ENCODE measurements at places on chromosomes 12 and 14. TPM values are rescaled to one million over a fixed set of nuclear protein-coding genes. Genes with fewer than 3 reads are reported as not detected.

The SPRYD4 gene
- 3.6 TPM for total RNA-seq

The MAP1LC3B2 gene
- total RNA-seq, result 1.0 TPM

The HSPA2 gene
- total RNA-seq, result 28.9 TPM

The KRT84 gene
- not detected for total RNA-seq

DNA sequence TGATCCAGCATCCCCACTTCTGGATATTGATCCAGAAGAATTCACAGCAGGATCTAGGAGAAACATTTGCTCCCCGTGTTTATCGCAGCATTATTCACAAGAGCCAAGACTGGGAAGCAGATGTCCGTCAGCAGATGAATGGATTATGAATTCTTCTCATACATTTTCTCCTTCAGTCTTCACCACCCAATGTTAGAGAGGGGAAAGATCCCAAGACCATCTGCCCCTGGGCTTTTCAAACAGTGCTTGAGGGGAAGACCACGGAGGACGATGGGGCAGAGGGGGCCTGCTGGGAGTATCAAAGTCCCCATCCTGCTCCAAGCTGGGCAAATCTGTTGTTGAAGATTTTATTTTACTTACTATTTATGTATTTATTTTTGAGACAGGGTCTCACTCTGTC is 41.1 kb downstream of the SERPINA3 start:
- no peak for DNase-seq

DNA sequence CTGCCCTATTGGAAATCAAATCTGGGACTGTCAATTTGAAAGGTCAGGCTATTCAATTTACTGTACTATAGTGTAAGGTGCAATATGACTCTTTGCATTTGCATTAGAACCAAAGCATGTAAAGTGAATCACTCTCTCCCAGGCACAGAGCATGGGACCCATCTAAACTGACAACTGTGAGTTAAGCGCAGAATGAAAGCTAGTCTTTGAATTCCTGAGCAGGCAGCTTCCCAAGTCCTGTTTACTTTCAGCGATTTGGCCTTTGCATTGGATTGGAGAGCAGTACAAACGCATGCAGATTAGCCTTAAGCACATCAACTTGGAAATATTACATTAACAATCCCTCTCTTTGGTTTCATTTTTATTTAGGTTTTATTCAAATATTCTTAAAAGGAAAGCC is 74.6 kb downstream of the RERG start:
- DNase-seq, result no peak

- no peak for DNase-seq
Measured at GRCh38 chr12:21763531-21763930, 11.0 kb downstream of the KCNJ8 start.

GRCh38 chr14:31954991-31955390 is 122.1 kb upstream of the ARHGAP5 start:
- no peak for DNase-seq

DNA sequence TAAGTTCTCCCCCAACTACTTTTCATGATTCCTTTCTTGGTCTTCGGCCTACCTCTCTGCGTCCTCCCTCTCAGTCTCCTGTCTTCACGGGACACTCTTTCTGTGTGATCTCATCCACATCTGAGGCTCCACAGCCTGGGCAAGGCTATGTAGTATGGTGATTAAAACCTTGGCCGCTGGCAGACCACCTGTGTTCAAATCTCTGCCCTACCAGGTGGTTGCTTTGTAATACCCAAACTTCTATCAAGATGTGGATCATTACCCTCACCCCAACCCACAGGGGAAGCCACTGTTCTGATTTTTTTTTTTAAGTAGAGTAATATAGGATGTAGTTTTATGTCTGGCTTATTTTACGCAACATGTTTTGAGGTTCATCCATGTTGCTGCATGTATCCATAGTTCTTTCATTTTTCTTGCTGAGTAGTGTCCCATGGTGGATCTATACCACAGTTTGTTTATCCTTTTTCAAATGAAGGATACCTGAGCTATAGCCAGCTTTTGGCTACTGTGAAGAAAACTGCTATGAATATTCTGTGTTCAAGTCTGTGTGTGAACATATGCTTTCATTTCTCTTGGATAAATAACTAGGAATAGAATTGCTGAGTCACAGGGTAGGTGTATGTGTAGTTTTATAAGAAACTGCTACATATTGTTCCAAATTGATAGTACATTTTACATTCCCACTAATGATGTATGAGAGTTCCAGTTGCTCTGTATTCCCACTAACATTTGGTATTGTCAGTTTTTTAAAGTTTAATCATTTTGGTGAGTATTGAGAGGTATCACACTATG is 8.3 kb upstream of the STAT6 start:
- DNase-seq, result no peak

DNA sequence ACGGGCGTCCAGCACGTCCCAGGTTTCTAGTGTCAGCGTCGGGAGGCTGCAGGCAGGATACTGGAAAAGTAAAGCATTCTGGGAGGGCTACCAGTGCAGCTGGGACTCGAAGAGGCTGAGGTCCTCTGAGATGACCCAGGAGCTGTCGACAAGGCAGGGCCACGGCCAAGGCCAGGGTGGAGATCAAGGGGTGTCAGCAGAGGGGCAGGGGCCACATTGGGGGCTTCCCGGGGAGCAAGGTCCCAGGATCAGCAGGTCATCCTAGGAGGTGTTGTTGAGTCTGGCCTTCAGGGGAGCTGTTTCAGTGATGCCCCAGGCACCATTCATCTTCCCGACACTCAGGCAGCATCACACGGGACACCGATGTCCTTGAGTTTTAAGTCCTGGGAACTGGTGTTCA is 377.8 kb upstream of the SFSWAP start:
- DNase-seq, result no peak

DNA sequence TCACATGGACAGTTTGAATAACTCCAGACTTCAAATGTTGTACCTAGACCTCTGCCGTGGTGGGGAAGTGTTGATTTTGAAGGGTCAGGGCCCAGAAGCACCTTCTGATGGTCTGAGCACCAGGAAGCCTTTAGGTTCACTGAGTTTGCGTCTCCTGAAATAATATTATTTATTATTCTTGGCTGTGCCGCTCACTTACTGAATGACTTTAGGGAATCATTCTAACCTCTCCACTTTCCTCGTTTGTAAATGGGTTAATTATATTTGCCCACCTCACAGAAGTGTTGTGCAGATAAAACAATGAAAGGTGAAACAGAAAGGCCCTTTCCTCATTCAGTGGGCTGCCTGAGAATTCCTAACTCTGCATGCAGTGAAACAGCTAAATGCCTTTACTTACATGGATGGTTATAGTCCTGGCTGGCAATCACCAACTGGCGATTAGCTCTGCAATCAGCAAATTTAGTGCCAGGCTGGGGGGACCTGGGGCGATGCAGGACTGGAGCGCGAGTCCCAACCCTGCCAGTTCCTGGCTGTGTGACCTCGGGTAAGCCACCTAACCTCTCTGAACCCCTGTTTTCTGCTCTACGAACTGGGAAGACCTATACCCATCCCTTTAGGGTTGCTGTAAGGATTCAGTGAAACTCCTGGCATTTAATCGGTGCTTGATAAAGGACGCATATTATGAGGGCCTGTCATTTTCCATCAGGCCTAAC is 57.5 kb downstream of the MAP1LC3B2 start:
- DNase-seq, result no peak

DNA sequence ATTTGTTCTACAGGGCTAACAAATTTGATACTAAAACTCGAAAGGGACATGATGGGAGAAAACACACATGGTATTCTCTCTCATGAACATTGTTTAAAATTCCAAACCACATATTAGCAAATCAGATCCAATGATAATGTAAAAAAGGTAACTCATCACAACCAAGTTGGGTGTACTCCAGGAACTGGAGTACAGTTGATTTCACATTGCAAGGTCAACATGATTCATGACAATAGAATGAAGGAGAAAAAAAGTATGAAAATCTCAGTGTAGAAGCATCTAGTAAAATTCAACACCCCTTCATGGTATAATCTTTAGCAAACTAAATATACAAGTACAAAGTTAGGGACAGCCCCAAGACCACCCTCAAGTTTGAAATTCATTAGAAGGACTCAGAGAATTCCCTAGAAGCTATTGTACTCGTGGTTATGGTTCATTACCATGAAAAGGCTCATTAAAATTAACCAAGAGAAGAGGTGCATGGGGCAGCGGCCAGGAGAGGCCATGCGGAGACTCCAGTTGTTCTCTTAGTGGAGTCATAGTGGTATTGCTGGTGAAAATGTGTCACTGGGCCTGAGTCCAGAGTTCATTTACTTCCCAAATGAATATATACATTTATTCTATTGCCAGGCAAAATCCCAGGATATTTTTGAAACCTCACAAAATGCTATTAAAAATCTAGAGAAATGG is 3.1 kb upstream of the CDCA4 start:
- DNase-seq, result no peak

- DNase-seq, result no peak
Measured at GRCh38 chr12:123095078-123095881, 55.6 kb downstream of the PITPNM2 start.

GRCh38 chr12:12803186-12803585 is 10.0 kb upstream of the DDX47 start:
- DNase-seq, result peak; percentile 68

- DNase-seq, result no peak
Measured at GRCh38 chr14:80637756-80638619, 303.6 kb downstream of the CEP128 start.

GRCh38 chr14:99632410-99633035 is 12.4 kb upstream of the HHIPL1 start:
- DNase-seq, result no peak

DNA sequence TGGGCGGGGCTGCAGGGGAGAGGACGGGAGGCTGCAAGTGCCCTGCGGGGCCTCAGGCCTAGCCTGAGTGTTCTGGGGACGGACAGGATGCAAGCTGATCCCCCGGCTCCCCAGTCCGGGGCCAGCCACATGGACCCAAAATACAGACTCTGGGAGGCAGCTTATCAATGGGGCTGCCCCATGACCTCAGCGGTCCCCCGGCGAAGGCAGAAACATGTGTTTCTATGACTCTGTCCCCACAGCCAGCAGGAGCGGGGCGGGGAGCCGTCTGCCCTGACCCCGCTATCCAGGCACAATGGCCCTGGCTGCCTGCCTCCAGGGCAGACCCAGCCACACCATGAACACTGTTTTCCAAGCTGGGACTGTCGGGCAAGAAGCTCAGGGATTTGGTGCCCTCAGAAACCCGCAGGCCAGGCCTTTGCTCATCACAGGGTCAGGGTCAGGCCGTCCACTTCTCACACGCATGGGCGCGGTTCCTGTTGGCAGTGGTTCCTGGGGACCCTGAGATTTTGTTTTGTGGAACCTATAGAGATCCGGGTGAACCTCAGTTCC is 75.0 kb downstream of the RFLNA start:
- no peak for DNase-seq

GRCh38 chr12:102948941-102949352 is 8.5 kb upstream of the ASCL1 start:
- DNase-seq, result no peak

- DNase-seq, result no peak
Measured at GRCh38 chr12:122489038-122489437, 11.7 kb downstream of the ZCCHC8 start.

DNA sequence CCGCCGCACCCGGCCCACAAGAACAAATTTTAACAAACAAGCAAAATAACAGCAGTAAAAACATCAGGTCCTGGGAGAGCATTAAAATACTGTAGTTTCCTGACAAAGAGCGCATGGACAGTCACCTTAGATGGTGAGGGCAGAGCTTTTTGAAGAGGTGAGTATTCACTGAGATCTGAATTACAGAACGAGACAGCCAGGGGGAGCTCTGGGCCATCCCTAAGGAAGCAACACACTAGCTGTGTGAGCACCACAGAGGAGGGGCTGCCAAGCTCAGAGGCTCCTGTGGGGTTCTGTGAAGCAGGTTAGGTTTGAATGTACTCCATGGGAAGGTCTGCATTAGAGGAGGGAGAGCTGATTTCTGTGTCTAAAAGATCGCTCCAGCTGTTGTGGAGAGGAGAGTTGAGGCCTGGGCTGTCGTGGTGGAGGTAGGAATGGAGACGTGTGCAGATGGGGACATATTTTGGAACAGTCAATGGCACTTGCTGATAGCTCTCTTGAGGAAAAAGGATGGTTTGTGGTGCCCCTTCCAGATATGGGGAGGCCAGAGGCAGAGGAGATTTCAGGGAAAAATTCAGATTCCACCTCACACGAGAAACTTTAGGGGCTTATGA is 72.9 kb downstream of the TRAFD1 start:
- DNase-seq, result no peak

DNA sequence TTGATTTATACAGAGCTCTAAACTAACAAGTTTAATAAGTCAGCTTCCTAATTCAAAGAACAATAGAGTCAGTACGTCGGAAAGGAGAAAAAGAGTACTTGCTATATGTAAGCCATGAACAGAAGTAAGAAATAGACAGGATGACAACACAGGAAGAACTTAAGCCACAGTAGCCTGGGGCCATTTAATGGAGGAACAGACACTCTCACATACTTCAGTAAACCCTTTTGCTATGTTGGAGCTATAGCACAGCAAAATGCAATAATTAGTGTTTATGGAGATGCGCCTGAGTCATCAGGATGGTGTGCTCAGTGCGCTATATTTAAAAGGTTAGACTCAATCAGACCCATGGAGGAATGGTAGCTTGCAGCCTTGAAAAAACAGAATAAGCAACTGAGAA is 61.0 kb downstream of the SRGAP1 start:
- DNase-seq, result no peak

GRCh38 chr14:75059642-75060041 is 4.2 kb downstream of the ACYP1 start:
- DNase-seq, result no peak

DNA sequence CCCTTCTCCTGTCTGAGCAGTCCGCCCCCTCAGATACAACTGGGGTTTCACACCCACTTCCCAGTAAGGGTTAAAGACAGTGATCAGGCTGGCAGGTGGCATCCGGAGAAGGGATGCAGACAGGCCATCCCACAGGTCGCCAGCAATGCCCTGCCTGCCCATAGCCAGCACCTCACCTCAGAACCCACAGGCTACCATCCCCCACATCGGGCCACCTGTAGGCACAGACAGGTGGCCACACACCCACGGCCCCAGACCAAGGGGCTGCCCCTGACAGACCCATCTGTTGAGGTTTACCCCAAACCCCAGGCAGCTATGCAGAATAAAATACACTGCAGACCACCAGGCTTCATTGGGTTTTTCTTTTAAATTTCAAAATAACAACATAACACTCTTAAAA is 57.5 kb downstream of the CCNK start:
- no peak for DNase-seq

DNA sequence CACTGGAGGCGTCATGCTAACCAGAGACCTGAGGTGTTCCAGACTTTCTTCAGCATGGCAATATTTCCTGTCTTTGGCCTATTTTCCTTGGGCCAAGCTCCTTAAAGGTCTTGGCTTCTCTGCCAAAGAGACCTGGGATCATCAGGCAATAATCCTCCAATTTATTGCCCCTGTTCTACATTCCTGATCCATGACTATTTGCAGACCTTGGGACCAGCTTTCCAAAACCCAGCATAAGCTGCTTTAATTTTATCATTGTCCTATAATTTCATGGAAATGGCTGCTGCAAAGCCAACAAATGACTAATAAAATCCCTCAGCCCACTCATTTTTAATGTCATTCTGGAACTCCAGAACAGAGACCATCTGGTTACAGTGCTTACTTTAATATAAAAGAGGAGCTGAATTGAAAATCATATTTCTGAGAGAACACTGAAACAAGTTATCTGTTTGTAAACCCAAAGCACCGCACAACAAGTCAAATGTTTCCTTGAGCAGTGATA is 166.9 kb upstream of the BTG1 start:
- no peak for DNase-seq
